ENCODE measurements at places on chromosomes 2 and 18.

GRCh38 chr2:55159037-55159651 is 72.9 kb downstream of the CLHC1 start:
- DNase-seq: no peak

- no peak for DNase-seq
Observed at GRCh38 chr2:8582651-8583399, 99.0 kb upstream of the ID2 start.

GRCh38 chr2:120760446-120761135 is 24.9 kb downstream of the GLI2 start:
- DNase-seq: no peak

DNA sequence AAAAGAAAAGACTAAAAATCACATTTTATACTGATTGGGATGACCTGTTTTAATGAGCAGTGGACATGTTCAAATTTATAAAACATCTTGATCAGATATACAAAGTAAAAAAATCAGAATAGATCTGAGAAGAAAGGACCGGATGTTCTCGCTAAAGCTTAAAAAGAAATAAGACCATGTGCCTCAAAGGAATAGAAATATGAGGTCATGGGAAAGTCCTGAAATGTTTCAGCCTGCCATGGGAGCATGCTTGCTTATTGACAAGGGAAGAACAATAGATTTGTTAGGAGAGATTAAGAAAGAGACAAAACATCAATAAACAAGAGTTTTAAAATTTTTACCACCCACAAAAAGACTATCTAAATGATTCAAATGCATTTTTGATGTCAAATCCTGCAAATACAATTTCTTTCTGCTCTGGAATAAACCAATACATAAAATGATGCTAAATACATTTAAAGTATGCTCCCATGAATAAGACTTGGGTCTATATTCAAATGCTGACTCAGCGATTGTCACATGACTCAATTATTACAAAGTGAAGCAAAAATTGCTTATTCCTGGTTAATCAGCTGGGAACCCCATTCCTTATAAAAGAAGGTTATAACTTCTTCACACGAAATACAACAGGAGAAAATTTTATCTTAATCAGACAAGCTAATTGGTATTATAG is 633.9 kb upstream of the PKDCC start:
- no peak for DNase-seq
